ENCODE measurements at places on chromosomes 4 and X.

DNA sequence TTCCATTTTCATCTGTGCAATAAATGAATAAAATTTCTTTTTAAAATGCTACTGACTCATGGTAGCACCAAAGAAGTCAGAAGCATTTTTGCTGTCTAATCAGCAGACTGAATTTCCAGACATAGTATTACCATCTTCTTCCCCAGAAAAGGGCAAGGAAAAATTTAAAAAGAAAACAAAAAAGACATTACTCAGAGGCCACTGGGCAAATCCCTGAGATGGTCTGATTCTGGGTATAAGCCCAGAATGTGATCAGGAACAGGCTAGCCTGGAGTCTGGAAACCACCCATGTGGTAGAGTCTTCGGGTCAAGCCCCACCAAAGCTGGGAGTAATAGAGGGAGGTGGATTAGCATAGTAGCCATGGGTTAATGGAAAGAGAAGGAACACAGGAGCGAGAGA is 342.8 kb downstream of the FBXW7 start:
- no peak for DNase-seq

GRCh38 chr4:36039026-36039425 is 205.3 kb downstream of the ARAP2 start:
- no peak for DNase-seq

GRCh38 chr4:89248879-89249281 is 58.7 kb downstream of the GPRIN3 start:
- no peak for DNase-seq

- no peak for DNase-seq
These were observed 12.2 kb upstream of the NWD2 start for GRCh38 chr4:37232315-37232714.

GRCh38 chr4:20617678-20618396 is 82.4 kb upstream of the PACRGL start:
- no peak for DNase-seq

DNA sequence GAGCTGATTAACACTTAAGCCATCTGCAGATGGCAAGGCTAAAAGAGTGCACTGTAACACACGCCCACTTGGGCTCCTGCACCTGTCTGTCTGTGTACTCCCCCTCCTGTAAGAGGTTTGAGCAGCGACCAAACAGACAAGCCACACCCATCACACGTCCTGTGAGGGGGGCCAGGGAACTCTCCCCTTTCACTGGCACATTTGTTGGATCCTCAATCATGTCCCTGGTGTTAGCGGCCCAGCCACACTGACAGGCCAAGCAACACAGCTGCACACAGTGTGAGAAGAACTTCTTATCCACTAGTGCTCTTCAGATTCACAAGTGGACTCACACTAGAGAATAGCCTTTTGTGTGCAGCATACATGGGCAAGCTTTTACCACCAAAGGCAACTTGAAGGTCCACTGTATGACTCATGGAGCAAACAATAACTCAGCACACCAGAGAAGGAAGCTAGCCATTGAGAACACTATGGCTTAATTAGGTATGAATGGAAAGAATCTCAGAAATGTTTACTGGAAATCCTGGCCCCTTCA is 29.1 kb upstream of the UTP14A start:
- no peak for DNase-seq

GRCh38 chr4:151679231-151679630 is 81.6 kb downstream of the GATB start:
- no peak for DNase-seq

DNA sequence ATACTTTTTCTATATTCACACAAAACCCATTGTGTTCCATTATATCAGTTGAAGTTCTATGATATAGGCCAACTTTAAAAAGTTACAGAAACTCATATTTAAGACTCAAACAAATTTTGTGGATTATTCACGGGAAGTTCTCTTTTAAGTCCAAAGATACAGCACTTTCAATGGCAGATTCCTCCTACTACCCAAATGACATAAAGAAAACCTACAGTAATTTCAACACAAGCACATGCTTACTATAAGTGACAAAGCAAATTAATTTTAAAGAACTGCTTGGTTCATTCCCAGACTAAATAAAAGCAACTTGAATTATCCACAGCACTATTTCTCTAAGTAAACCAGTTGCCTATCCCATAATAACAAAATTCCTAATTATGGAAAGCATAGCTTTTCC is 4.1 kb downstream of the PPA2 start:
- no peak for DNase-seq

DNA sequence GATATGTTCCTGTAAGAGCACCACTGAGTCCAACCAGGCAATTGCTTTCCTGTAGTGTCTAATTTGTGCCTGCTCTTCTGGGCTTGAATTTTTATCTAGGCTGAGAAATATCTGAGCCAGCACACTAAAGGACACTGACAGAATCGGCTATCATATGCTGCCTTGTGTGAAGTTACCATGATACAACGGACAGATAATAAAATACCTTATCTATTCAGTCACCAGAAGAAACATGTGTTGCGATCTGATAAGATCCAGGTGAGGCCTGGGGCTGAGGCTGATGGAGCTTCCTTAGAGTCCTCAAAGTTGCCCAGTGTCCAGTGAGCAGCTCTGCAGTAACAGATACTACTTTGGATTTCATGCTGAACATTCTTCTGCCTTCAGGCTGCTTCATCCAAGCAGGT is 111.8 kb downstream of the ZNF518B start:
- no peak for DNase-seq

DNA sequence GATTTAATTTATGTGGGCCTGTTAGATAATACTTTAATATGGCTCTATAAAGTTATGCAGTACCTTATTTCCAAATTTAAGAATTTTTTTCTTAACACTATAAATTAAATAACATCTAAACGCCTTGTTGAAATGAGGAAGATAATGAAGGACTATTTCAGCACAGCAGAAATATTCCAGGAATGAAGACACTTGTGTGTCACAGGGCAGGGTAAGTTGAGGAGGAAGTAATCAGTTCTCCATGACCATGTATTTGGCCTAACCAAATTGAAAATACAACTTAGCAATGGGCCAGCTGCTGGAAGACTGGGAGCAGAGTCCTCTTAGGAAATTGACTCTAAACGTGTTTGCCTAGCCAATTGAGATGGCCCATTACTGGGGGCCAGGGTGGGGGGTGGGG is 16.9 kb downstream of the CXCL3 start:
- no peak for DNase-seq

- no peak for DNase-seq
These were observed 74.6 kb downstream of the CC2D2A start for GRCh38 chr4:15544248-15544729.

DNA sequence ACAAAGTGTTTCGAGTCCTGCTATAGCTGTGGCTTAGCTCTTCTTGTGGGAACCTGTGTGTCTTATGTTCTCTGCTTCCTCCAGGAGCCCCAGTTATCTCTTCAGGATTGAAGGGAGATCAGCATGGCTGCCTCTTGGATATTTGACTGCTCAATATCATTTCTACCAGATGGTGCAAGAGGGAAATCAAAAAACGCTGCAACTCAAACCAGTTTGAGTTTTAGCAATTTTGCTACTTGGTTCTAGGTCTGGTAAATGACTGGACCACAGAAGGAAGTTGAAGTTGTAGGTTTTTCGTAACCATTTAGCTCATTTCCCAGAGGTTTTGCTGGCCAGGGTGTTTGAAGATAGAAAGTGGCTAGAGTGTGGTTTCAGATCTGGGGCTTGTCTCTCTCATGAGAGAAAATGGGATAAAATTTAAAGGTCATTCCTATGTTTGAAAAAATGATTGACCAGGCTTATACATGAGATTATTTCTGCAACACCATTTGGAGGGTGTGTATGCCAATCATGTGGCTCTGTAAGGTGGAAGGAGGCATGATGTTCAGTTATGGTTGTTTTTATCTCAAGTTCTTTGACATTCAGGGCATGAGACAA is 210.4 kb downstream of the SPRY1 start:
- DNase-seq = no peak

Measured in stimulated activated CD4-positive, alpha-beta T cell treated with anti-CD3 and anti-CD28 coated beads, Interleukin-1b, Interleukin-23, amount 100 ng/mL, for 48 hours (primary cell).